ENCODE measurements at places on chromosomes 2 and 18. TPM values are rescaled to one million over a fixed set of nuclear protein-coding genes. Genes with fewer than 3 reads are reported as not detected.

The GNLY gene
- 52.6 TPM for total RNA-seq

- DNase-seq, result no peak
These were observed 47.8 kb upstream of the ST3GAL5 start for GRCh38 chr2:85936421-85937068.

DNA sequence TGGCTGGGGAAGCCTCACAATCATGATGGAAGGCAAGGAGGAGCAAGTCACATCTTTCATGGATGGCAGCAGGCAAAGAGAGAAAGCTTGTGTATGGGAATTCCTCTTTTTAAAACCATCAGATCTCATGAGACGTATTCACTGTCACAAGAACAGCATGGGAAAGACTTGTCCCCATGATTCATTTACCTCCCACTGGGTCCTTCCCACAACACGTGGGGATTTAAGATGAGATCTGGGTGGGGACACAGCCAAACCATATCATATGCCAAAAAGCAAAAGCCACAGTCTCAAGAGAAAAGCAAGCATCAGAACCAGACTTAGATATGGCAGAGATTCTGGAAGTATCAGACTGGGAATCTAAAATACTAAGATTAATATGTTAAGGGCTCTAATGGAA, 30.0 kb upstream of the SCRN3 start:
- no peak for DNase-seq

The IDH1 gene
- total RNA-seq, result 19.7 TPM

GRCh38 chr2:169237286-169237685, 125.0 kb downstream of the LRP2 start:
- no peak for DNase-seq

- DNase-seq, result no peak
These were observed 14.0 kb downstream of the STRADB start for GRCh38 chr2:201465524-201465971.

- DNase-seq, result no peak
These were observed 133.2 kb upstream of the EPAS1 start for GRCh38 chr2:46163804-46164528.

GRCh38 chr2:123895651-123896050, 129.4 kb upstream of the CNTNAP5 start:
- DNase-seq, result no peak

GRCh38 chr2:24050041-24050979, 769 bp downstream of the FKBP1B start:
- peak; percentile 15 for DNase-seq

DNA sequence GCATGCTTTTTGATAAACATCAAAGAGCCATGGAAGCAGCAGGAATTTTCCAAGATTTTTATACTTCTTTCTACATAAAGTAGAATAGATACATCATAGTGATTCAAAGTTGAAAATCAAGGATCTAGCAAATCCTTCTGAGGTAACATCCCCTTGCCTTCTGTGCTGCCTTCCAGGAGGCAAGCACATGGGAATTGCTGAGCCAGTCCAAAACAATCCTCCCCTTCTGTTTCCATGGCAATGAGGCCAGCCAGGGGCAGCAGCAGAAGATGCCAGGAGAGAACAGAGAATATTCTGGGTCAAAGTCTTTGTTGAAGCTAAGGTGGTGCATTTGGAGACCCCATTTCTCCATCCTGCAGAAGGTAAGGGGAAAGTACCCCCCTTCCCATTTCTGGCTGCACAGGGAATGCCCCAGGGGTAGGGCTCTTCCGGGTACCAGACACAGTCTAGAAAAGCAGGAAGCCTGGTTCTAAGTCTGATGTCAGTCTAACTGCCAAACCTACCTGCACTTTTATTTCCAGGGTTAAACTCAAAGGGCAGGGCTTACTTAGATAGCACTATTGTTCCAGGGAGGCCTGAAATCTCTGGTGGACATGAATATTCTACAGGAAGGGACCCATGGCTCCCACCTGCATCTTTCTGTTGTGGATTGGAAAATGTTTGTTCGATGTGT, 22.1 kb downstream of the CENPA start:
- DNase-seq, result no peak

The MC4R gene
- total RNA-seq, result not detected

GRCh38 chr2:159035790-159036411, 67.5 kb downstream of the TANC1 start:
- peak; percentile 55 for DNase-seq

DNA sequence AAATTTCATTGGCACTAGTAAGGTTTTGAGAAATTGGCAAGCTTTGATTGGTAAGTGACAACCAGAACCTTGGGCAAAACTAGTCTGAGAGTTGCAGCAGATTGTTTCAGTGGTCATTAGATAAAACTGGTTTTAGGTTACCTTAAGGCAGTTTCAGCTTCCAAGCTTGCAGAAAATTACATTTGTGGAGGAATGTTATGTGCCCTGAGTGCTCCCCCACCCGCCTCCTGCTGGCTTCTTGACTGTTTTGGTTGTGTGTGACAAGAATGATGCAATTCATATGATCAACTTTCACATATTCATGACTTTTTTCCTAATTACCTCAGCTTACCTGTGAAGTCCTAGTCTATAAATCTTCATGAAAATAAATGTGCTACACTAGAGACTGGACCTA, 599.5 kb upstream of the ZNF804A start:
- DNase-seq, result no peak

The IL36A gene
- total RNA-seq, result not detected

DNA sequence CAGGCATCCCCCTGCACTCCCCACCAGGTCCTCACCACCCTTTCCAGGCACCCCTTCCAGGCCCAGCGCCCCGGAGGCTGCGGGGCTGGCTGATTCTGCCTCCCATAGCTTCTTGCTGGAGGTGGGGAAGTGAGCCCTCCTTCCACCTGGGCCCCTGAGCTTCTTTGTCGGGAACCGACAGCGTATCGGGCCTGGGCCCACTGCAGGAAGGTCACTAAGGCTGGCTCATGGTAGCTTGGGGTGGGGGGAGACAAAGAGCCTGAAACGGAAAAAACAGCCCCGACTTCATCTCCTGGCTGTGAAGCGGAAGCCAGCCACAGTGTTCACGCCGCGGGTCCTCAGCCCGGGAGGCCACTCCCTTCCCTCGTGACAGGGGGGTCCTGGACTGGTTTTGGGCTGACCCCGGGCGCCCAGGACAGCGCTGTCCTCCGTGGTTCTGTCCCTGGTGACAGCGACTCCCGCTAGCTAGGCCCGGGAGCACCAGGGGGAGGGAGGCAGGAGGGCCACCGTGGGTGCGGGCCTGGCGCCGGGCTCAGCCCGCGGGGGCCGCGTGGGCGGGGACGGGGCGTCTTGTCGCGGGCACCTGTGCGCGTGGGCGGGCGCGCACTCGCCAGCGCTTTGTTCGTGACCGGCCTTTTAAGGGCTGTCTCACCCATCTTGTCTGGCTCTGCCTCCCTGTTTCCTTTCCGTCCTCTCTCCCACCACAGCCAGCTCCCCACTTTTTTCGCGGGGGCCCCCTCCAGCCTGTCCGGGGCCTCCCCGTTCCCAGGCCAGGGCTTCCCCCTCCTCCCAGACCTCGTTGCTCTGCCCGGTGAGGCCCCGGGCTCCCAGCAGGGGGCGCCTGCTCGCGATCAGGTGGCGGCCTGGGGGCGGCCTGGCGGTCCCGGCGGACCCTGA, 64.9 kb downstream of the DNMT3A start:
- DNase-seq, result peak; percentile 90

DNA sequence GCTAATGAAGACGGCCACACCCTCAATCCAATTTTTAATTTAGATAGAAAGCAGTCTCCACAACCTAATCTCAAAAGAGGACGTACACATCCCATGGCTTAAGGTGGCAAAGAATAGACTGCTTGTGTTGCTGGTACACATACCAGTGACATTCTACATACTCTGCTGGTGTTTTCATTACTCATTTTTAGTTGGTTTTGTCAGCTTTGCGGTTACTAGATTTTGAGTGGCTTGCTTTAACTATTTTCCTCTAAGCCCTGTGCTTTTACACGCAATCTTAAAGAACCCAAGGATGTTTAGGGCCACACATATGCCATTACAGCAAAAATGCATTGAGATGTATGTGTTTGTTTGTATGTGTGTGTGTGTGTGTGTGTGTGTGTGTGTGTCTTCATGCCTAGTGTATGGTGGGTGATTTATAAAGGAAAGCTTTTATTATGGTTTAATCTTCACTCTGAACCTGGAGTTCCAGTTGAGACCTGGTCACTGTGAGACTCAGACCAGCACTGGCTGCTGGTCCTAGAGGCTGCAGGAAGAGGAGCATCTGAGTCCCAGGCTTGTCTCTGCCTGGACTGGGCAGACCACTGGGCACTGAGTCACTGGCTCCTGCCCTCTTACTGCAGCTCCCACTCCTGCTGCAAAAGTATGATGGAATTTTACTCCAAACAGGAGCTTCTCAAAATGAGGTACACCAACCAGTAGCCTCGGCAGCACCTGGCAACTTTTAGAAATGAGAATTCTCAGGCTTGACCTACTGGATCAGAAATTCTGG, 415.9 kb downstream of the NBAS start:
- no peak for DNase-seq

The CYTIP gene
- total RNA-seq, result 520 TPM

The MROH2A gene
- not detected for total RNA-seq

GRCh38 chr18:71986351-71987050, 557.6 kb downstream of the CBLN2 start:
- DNase-seq, result no peak

DNA sequence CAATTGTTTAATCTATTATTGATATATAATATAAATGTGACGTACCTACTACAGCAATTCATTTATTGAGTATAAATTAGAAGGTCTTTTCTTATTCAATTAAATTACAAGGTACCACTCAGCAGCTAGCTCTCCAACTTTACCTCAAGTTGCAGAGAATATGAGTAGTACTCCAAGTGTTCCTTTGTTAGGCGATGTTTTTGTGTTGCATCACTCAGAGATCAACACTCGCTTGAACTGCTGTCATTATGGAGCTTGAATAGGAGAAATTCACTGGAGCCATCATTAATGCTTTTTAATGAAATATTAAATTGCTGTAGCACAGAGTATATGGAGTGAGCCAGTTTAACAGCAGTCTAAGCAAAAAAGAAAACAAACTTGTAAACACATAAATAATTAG, 320.0 kb downstream of the FSIP2 start:
- no peak for DNase-seq

The MBOAT2 gene
- 3.0 TPM for total RNA-seq

- no peak for DNase-seq
These were observed 77.0 kb upstream of the GALNT3 start for GRCh38 chr2:165871025-165871424.

DNA sequence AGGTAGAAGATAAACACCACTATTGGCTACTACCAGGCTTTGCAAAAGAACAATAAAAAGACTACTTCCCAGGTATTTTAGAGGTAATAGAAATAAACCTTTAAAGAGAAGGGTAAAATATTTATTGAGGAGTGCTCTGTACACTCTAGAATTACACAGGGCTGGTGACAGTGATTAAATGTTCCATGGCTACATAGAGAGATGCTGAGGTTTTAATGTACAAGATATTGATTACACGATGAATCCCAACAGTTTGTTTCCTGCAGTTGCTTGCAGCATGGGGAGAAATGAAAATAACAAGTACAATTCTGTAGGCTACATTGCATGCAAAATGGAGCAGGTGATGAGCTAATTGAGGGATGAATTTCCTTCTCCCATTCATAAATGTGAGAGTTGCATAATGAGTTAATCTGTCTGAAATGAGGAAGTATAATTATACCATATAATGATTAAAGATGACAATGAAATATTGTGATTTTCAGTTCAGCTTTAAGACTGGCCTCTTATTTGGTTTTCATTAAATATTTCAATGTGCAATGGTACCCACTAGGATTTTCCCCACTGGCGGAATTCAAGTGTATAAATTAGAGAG, 266.1 kb downstream of the SOCS6 start:
- DNase-seq, result no peak

- no peak for DNase-seq
These were observed 1.5 kb downstream of the GIGYF2 start for GRCh38 chr2:232698556-232699091.

DNA sequence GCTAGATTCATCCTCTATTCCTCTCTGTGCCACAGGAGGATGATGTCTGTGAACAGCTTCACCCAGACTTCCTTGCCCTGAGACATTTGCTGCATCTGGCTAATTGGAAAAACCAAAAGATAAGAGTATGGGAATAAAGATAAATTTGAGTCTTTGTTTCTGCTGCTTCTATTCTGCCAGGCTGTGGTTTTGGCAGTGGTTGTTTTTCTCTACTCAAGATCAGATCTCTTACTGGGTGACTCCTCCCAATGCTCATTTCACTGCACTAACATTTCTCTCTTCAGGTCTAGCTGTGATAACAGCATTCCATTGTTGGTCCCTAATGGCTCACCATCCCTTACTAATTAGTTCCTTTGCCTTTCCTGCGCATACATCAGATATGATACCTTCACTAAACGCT, 89.5 kb downstream of the CALCRL start:
- no peak for DNase-seq

DNA sequence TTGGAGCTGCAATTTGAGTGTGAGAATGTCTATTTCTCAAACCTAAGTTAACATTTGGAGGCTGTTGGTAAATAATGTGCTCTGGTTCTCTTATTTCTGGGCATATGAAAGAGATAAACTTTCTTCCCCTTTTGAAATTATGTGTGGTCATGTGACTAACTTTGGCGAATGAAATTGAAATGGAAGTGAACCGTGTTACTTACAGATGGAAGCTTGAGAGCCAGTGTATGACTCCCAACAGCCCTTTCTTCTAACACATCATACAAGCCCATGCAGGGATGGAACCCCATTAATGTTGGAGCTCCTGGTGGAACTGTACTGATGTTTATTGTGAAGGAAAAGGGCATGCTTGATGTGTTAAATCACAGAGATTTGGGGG, 725.8 kb downstream of the TSN start:
- DNase-seq, result no peak

DNA sequence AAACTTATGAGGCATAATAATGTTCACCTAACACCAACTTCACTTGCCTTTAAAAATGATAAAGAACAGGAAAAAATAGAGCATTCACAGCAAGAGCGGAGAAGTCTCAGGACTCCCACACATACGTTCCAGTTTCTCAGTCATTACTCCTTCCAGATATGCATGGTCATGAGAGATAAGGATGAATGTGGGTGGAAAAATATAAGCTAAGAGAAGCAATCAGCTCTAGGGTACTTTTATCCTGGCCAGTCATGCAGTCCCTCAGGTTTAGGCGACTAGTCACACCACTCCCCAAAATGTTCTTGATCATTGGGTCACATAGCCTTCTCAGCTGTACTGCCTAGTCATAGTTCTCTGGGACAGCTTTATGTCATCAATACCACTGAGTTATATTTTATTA, 29.2 kb upstream of the CCDC178 start:
- DNase-seq, result no peak

DNA sequence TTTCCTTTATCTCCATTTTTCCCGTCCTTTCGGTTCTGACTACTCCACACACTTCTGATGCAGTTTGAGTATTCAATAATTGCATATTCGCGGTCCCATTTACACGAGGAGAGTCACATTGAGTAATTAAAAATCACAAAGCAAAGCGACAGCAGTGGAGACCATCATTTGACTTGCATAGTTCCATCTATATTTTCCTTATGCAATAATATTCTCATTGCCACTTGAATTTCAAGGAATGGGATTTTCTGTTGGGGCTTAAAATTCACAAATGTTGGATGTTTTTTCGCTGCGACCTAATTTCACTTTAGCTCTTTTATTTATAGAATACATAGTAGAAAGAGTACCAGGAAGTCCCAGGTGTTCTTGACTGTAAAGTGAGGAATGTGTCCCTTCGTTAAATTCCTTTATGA, 186.8 kb downstream of the ZEB2 start:
- no peak for DNase-seq

All from activated CD8-positive, alpha-beta T cell treated with anti-CD3 and anti-CD28 coated beads for 36 hours (primary cell).